ENCODE measurements at places on chromosomes 1 and 21. TPM values are rescaled to one million over a fixed set of nuclear protein-coding genes. Genes with fewer than 3 reads are reported as not detected.

SEMA4A gene
- total RNA-seq = 0.29 TPM

DNA sequence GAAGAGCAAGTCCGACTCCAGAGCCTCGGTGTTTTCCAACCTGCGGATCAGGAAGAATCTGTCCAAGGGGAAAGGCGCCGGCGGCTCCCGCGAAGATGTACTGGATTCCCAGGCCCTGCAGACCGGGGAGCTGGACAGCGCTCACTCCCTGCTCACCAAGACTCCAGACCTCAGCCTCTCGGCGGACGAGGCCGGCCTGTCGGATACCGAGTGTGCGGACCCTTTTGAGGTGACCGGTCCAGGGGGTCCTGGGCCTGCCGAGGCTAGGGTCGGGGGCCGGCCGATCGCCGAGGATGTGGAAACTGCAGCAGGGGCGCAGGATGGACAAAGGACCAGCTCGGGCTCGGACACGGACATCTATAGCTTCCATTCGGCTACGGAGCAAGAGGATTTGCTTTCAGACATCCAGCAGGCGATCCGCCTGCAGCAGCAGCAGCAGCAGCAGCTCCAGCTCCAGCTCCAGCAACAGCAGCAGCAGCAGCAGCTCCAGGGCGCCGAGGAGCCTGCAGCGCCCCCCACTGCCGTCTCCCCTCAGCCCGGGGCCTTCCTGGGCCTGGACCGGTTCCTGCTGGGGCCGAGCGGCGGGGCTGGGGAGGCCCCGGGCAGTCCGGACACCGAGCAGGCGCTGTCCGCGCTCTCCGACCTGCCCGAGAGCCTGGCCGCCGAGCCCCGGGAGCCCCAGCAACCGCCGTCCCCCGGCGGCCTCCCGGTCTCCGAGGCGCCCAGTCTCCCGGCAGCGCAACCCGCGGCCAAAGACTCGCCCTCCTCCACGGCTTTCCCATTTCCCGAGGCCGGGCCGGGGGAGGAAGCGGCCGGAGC is 827 bp downstream of the FMN2 start:
- H3K4me3 ChIP-seq = peak overlapping the region; percentile 34
- H3K36me3 ChIP-seq = no peaks in the 10 kb centered on the region
- no peak for DNase-seq
- no peak overlapping the region for H3K27ac ChIP-seq
- peaks cover 61% of the 10 kb centered on the region for H3K27me3 ChIP-seq

DNA sequence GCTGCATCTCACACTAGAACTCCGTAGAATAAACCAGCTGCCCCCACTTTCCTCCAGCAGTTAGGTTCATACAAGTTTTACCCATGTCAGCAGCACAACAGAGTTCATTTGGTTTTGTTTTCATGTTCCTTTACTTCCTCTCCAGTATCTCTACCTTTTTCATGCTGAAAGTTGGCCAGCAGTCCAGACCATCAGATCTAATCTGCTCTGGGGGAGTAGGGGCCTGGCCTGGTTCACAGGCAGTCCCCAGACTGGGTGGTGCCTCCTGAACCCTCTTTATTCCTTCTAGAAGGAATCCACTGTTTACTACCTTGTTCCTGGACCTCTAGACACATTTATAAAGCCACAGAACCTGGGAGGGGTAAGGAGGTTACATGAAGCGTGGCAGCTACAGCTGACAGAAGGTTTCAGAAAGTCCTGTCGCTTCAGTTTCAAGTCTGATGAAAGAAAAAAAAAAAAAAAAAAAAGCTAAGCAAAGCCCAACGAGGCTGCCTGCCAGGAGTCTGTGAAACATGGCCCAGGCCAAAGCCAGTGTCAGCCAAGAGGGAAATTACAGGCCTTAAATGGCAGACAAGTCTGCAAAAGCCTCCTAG is 184.6 kb upstream of the JUN start:
- peaks cover 62% of the 10 kb centered on the region for H3K4me1 ChIP-seq
- H3K36me3 ChIP-seq = no peaks in the 10 kb centered on the region
- DNase-seq = peak; percentile 82

- peaks cover 23% of the 10 kb centered on the region for H3K4me1 ChIP-seq
- DNase-seq = no peak
- H3K36me3 ChIP-seq = no peaks in the 10 kb centered on the region
- no peak overlapping the region for H3K4me3 ChIP-seq
- H3K27ac ChIP-seq = no peak overlapping the region
- no peaks in the 10 kb centered on the region for H3K27me3 ChIP-seq
Measured at GRCh38 chr1:205124726-205125125, 2.9 kb upstream of the RBBP5 start.

DNA sequence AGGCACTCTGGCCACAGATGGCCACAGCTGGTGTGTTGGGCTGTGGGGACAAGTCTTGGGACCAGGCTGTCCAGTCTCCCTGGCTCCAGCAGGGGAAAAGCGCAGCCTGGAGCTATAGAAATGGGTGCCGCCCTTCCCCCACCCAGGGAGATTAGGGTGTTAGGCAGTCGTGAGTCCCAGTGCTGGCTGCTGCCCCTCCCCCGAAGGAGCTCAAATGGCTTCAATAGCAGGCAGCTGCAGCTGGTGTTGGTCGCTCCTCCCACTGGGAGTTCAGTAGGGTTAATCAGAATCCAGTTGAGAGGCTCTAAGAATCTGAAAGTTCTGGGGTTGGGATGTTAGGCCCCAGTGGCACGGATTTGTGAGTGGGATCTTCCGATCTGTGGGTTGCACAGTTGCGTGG is 595.6 kb upstream of the PKN2 start:
- H3K27me3 ChIP-seq = no peaks in the 10 kb centered on the region
- H3K4me3 ChIP-seq = no peak overlapping the region
- no peak overlapping the region for H3K27ac ChIP-seq
- no peaks in the 10 kb centered on the region for H3K36me3 ChIP-seq
- no peak for DNase-seq

- H3K36me3 ChIP-seq = no peaks in the 10 kb centered on the region
- no peaks in the 10 kb centered on the region for H3K27me3 ChIP-seq
Measured at GRCh38 chr1:114178936-114179335, 25.3 kb upstream of the SYT6 start.

DNA sequence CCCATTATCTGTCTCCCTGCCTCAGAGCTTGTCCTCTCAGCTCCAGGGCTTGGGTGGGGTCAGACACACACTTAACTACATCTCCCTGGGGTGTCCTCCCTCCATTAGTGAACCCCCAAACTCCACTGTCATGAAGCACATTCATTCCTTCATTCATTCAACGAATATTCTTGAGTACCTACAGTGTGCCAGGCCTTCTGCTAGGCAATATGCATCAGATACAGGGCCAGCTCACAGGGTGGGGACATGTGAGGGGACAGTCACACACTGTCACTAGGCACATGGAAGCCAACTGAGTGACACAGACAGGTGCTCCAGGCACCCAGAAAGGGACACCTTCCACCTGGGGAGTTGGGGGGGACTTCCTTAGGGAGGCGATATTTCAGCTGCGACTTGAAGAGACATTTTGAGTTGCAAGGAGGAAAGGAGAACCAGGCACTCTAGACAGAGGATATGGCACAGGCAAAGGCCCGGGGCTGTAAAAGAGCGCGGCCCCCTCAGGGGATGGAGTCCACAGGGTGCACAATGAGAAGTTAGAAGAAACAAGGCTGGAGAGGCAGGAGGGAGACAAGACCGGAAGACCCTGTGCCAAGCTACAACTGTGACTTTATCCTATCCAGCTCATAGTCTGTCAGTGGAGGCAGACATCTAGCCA is 8.7 kb upstream of the S100A8 start:
- no peaks in the 10 kb centered on the region for H3K36me3 ChIP-seq
- no peak overlapping the region for H3K27ac ChIP-seq
- no peaks in the 10 kb centered on the region for H3K27me3 ChIP-seq
- H3K4me1 ChIP-seq = no peaks in the 10 kb centered on the region
- no peak for DNase-seq

DNA sequence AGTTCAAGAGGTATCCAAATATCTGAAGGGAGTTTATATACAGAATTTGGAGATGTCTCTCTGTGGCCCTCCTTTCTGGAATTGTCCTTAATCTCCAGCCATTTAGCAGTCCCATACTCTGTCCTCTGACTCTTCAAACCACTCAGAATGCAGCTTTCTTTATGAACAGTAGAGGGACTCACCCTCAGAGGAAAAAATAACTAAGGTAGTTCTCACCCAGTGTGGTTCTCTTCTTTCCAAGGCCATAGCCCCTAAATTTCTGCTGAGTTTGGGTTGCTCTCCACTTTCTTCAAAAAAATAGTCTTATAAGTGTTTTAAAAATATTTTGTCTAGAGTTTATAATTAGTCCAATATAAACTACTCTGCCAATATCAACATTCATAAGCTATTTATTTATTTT is 369.7 kb downstream of the MATN1 start:
- peaks cover 3% of the 10 kb centered on the region for H3K27me3 ChIP-seq
- H3K27ac ChIP-seq = no peak overlapping the region
- no peak overlapping the region for H3K4me3 ChIP-seq
- no peaks in the 10 kb centered on the region for H3K36me3 ChIP-seq

GRCh38 chr1:117571496-117571895 is 34.4 kb upstream of the TENT5C start:
- no peak overlapping the region for H3K27ac ChIP-seq
- peak; percentile 1 for DNase-seq
- H3K27me3 ChIP-seq = no peaks in the 10 kb centered on the region

DNA sequence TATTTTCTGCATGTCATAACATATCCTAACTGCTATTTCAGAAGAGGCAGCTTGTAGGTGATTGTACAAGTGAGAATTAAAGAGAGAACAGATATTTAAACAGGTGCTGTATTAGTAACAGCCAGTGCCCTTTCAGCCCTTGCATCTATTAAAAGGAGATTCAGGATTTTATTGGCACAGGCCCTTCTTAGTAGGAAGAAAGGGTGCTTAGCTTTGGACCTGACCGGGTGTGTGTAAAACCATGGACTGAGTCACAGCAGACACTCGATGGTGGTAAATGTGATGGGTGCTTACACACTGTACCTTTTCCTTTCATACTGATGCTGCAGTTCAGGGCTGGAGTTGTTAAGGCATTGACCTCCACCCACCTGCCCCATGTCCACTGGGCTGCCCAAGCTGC is 12.7 kb upstream of the CD101 start:
- no peak overlapping the region for H3K27ac ChIP-seq
- no peaks in the 10 kb centered on the region for H3K36me3 ChIP-seq
- H3K27me3 ChIP-seq = no peaks in the 10 kb centered on the region
- H3K4me3 ChIP-seq = no peak overlapping the region
- DNase-seq = no peak

DNA sequence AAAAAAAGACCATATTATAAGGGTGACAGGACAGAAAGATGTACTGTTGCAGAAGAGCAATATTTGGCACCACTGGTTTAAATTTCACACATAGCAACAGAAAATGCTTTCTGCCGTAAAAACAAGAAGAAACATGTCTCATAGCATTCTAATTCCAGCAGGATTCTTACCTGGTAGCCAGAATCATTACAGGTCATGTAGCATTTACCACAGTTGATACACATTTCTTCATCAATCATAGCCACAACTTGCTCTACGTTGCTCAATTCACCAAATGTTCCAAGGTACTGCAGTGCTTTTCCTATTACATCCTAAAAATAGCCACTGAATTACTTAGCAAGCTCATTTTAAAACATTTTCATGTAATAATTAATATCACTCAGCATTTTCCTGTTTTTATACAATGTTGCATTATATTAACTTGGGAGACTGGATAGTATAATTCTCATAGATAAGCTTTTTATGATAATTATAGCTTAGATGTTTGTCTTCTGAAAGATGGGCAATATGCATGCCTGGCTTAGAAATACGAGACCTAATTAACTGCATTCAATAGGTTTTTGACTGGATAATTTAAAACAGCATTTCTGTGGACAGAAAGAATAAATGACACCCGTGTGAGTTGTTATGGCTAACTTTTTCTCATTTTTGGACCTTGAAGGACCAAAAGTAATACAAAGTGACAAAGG is 360.7 kb downstream of the PTBP2 start:
- no peak overlapping the region for H3K4me3 ChIP-seq
- no peak overlapping the region for H3K27ac ChIP-seq
- no peaks in the 10 kb centered on the region for H3K27me3 ChIP-seq
- H3K4me1 ChIP-seq = no peaks in the 10 kb centered on the region
- no peak for DNase-seq
- no peaks in the 10 kb centered on the region for H3K36me3 ChIP-seq

GRCh38 chr1:203287109-203287893 is 18.0 kb upstream of the BTG2 start:
- H3K27me3 ChIP-seq = no peaks in the 10 kb centered on the region
- no peak for DNase-seq
- peak overlapping the region; percentile 95 for H3K27ac ChIP-seq
- H3K4me1 ChIP-seq = peaks cover 79% of the 10 kb centered on the region

DNA sequence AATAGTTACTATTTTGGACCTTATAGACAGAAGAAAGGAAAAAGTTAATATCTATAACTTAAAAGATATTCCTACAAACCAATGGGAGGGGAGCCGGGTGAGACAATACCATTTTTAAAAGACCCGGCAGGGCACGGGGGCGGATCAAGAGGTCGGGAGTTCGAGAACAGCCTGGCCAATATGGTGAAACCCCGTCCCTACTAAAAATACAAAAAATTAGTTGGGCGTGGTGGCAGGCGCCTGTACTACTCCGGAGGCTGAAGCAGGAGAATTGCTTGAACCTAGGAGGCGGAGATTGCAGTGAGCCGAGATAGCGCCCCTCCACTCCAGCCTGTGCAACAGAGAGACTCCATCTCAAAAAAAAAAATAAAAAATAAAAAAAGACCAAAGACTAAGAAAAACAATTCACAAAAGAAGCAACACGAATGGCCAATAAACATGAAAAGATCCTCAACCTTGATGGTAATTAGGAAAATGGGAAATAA is 1.2 kb upstream of the PSMB2 start:
- H3K27me3 ChIP-seq = no peaks in the 10 kb centered on the region
- H3K36me3 ChIP-seq = no peaks in the 10 kb centered on the region
- H3K4me1 ChIP-seq = peaks cover 29% of the 10 kb centered on the region
- peak overlapping the region; percentile 93 for H3K27ac ChIP-seq
- DNase-seq = no peak

GRCh38 chr1:112925015-112925414 is 31.0 kb downstream of the SLC16A1 start:
- peak overlapping the region; percentile 26 for H3K27ac ChIP-seq
- peaks cover 12% of the 10 kb centered on the region for H3K4me1 ChIP-seq

DNA sequence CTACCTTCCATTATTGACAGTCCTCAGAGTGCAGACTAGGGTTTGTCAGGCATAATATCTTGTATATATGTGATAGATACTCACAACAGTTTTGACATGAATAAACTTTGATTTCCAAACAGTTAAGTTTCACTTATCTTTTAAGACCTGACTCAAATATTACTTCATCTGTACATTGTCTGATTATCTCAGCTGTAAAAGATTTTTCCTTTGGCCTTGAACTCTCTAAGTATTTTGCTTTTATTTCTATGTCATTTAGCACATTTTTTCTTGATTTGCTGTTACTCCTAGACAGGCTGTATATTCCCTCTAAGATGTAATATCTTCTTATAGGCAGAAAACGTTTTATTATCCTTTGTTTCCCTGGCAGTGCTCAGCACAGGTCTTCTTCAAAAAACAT is 65.6 kb upstream of the DMRTA2 start:
- no peak overlapping the region for H3K4me3 ChIP-seq
- DNase-seq = no peak
- no peaks in the 10 kb centered on the region for H3K27me3 ChIP-seq
